ENCODE measurements at places on chromosomes 6 and 20.
A peak's percentile ranks its signal among the peaks of the same experiment; 100 is the strongest.

DNA sequence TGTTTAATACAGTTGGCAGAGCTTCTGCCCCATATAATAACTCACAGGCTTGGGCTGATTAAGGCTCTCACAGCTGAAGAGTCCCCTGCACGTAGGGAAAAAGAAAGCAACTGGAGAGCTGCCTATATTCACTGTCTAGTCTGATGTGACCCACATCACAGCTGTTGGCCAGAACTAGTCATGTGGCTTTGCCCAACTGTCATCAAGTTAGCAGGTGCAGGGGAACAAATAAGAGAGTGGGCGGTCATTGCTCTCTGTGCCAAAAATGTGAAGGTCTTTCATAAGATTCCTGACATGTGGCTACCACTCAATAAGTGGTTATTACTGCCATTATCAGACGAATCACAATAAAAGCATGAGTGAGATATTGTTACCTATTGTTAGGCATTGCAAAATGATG is 665.2 kb downstream of the DOK5 start:
- no peak for DNase-seq

- DNase-seq = peak; percentile 96
These were observed 9.1 kb upstream of the MAPK13 start for GRCh38 chr6:36120979-36121786.

GRCh38 chr20:41992481-41992880 is 374.3 kb upstream of the CHD6 start:
- no peak for DNase-seq

GRCh38 chr6:150627585-150628025 is 27.9 kb downstream of the PLEKHG1 start:
- no peak for DNase-seq

GRCh38 chr6:36838896-36839748 is at the start of gene CPNE5:
Gene CPNE5 (minus strand): TSS chr6:36839444. CDS start chr6:36839377, 67 bp downstream.
- DNase-seq = no peak

DNA sequence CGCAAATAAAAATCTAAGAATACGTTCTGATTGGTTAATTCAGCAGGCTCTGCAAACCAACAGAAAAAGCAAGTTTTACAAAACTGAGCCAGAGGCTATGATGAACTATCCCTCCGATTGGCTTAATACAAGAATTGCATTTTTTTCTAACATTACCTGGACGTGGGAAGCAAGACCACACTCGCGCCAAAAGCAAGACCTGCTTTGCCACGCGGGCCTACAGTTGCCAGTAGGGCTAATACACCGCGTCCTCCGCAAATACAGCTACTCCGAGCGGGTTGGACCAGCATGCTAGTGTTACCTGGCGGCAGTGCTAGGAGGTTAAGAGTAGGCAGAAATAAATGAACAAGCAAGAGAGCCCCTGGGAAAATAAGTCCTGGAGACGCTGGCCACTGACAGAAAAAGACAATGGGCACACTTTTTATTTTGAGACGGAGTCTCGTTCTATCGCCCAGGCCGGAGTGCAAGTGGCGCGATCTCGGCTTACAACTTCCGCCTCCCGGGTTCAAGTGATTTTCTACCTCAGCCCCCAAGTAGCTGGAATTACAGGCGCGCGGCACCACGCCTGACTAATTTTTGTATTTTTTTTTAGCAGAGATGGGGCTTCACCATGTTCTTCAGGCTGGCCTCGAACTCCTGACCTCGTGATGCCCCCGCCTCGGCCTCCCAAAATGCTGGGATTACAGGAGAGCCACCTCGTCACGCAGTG is 131.9 kb upstream of the BTN3A2 start:
- peak; percentile 79 for DNase-seq

DNA sequence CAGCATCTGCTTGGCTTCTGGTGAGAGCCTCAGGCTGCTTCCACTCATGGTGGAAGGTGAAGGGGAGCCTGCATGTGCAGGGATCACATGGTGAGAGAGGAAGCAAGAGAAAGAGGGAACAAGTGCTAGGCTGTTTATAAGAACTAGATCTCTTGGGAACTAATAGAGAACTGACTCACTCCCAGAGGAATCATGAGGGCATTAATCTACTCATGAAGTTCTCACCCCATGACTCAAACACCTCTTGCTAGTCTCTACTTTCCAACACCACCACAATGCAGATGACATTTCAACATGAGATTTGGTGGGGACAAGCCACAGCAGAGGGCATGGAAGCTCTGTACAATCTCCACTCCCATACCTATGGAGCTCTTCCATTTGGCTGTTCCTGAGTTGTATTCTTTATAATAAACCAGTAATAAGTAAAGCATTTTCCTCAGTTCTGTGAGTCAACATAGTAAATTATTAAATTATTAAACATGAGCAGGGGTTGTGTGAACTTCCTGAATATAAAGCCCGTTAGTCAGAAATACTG is 524.1 kb upstream of the NRSN1 start:
- DNase-seq = no peak

GRCh38 chr20:53899351-53900167 is 170.8 kb downstream of the BCAS1 start:
- peak; percentile 71 for DNase-seq

- DNase-seq = no peak
These were observed at the start of gene KIAA0408 for GRCh38 chr6:127459231-127459641. Gene KIAA0408 (minus strand): TSS chr6:127459389. CDS start chr6:127453981, 5,408 bp downstream.
